GM23248 (cell line): ENCODE measurements at places on chromosomes 4 and X. TPM values are rescaled to one million over a fixed set of nuclear protein-coding genes. Genes with fewer than 3 reads are reported as not detected.

ARMCX4 gene
- 1.8 and 2.3 TPM in 2 replicates for total RNA-seq

GRIA2 gene
- not detected in 2 replicates for total RNA-seq

DGKK gene
- total RNA-seq, result not detected in 2 replicates

DNA sequence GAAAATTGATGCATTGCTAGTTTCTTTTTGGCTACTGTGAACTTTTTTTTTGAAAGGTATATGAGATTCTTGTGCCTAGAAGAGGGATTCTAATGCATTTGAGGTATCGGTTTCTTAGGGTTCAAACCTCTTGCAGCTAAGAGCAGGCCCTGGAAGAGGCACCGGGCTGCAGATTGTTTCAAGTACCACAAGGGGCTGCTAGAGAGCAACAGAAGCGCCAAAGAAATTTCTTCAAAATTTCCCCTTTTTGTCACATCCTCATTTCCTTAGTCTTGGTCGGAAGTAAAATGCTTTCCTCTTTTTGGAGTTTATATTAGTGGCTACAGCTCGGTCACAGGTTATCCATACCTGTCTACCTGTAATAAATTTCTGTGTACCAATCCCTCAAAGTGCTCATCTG lies 89.8 kb downstream of the PDGFRA start:
- DNase-seq, result peak; percentile 75

DNA sequence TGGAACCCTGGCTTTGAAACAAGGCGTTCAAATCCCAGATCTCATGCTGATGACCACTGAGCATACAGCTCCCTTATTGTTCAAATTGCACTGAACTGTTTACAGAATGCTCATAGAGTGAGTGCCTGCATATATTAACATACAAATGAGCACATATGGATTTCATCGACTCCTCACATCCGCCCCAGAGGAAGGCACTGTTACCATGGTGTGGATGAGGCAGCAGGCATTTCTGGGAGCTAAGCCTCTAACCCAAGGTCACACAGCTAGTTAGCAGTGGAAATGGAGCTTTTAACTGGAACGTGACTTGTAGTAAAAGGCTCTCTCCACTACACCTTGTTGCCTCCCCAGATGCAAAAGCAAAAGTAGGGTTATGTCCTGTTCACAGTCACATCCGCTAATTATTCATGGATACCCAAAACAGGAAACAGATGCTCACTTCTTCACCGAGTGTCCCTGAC lies 289.7 kb downstream of the STK32B start:
- no peak for DNase-seq

- DNase-seq, result no peak
Measured at GRCh38 chr4:77187322-77187721, 30.3 kb downstream of the CCNG2 start.

DNA sequence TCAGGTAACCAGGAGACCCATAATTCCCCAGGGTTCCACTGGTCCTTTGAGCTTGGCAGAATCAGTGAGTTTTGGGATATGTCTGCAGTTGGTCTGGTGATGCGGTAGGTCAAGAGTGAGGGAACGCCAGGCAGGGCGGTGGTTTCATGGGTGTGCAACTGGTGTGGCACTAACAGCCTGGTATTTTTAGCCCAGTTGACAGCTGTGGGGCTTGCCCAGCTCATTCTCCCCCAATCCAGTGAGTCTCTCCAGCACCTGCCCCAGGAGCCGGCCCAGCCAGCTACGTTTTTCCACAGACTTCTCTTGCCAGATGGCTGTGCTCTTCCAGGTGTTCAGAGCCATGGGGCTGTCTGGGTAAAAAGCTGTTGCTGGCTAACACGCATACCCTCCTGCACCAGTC lies 1019.9 kb downstream of the CCSER1 start:
- no peak for DNase-seq
